Hematopoietic multipotent progenitor cell treated with erythropoietin and hydrocortisone succinate and interleukin-3 and kit ligand, for 15 days (in vitro differentiated cells): ENCODE measurements at places on chromosomes 1 and 21.

DNA sequence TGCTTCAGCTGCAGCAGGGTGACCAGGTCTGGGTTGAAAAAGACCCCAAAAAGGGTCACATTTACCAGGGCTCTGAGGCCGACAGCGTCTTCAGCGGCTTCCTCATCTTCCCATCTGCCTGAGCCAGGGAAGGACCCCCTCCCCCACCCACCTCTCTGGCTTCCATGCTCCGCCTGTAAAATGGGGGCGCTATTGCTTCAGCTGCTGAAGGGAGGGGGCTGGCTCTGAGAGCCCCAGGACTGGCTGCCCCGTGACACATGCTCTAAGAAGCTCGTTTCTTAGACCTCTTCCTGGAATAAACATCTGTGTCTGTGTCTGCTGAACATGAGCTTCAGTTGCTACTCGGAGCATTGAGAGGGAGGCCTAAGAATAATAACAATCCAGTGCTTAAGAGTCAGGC, 2.9 kb downstream of the C1QA start:
- no peak for DNase-seq

DNA sequence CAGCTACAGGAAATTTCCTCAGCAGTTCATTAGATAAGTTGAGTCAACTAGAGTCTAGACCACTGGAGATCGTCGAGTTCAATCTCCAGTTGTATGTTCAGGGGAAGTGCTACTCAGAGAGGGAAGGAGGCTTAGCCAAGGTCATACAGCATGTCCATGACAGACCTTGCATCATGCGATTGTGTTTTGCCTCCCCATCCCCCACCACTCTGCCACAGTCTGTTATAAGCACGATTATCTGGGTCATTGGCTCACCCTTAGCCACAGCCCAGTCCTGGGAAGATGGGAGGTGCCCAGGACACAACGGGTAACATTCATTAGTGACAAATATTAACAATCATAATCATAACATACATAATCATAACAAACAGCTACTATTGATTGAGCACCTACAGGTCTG, 18.9 kb upstream of the GRIK3 start:
- DNase-seq: no peak

GRCh38 chr21:46052703-46053651, 44.9 kb upstream of the COL6A2 start:
- DNase-seq: no peak

GRCh38 chr1:195053478-195053877, 1554.8 kb downstream of the KCNT2 start:
- no peak for DNase-seq

DNA sequence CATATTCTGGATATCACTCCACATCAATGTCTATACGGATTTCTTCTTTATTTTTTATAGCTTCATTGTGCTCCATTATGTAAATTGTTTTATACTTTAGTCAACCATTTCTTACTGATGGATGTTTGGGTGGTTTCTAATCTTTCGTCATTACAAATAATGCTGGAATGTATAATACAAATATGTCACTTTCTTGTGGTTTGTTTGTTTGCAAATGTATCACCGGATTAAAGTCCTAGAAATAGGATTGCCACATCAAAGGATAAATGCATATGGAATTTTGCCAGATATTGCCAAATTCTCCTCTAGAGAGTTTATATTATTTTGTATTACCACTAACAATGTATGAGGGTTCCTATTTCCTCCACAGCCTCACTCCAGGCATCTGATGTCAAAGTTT, 48.7 kb upstream of the PRDM2 start:
- DNase-seq: no peak

DNA sequence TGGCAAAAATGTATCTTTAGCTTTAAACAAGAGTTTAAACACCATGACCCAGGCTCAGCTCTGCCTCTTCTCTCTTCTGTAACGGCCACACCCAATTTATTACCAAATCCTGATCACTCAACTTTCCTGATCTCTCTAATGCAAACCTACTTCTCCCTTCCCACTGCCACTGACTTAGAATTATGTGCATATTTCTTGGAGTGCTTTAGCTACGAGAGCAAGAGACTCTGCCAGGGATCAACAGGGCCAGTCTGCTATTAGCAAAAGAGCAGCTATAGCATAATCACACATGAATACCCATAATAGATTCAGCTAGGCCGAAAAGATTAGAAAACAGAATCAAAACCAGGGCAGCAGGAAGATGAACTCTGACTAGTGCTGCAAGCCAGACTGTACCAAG, 215.5 kb downstream of the MRPL39 start:
- no peak for DNase-seq

DNA sequence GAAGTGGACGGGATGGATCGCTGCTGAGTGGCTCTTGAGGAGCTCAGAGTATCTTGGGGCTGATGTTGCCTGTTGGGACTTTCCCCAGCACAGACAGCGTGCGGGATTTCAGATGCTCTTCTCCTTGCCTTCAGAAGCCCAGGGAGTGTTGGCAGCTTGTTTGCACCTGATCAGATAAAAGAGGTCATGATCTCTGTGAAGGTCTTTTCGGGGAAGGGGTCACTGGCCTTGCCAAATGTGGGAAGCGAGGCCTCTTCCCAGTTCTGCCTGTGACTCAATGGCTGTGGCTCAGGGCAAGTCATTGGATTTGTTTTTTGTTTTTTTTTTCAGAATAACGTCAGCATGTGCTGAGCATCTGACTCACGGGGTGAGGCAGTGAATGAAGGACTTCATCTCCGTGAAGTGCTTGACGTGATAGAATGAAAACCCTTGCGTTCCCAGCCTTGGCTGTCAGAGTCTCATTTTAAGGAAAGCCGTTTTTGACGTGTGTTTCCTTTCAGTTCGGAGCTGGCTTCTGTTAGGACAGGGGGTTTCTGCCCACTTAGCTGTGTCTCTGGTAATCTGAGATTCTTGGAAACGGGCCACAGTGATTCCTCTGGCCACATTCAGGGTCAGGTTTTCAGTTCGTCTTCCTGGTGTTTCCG, 46.7 kb downstream of the GALNT2 start:
- DNase-seq: no peak

DNA sequence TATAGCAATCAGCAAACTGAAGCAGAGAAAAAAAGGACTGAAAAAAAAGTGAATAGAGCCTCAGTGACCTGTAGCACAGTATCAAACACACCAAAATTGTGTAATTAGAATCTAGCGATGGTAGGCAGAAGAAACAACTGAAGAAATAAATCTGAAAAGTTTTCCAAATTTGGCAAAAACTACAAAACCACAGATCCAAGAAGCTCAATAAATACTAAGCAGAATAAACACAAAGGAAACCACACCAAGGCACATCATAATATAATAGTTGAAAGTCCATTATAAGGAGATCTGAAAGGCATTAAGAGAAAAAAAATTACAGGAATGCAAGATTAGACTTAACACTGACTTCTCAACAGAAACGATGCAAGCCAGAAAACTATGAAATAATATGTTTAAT, 7.1 kb upstream of the IL12RB2 start:
- DNase-seq: no peak

- peak; percentile 55 for DNase-seq
Observed at GRCh38 chr1:9494936-9495758, 44.1 kb upstream of the SLC25A33 start.

- peak; percentile 68 for DNase-seq
Observed at GRCh38 chr1:212062832-212063438, 27.4 kb downstream of the DTL start.

DNA sequence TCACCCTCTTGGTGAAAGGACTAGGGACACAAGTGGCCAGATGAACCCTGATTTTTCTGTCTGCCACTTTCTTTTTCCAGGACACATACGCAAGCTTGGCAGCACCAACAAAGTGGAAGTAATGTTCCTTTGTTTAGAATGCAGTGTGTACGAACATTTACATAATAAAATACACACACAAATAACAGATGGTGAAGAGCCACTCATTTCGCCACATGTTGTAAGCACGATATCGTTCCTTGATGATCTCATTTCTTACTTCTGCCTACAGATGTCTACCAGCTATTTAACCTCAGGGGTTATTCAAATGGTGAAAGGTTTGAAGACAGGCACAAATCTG, 670.2 kb upstream of the CXADR start:
- DNase-seq: no peak

DNA sequence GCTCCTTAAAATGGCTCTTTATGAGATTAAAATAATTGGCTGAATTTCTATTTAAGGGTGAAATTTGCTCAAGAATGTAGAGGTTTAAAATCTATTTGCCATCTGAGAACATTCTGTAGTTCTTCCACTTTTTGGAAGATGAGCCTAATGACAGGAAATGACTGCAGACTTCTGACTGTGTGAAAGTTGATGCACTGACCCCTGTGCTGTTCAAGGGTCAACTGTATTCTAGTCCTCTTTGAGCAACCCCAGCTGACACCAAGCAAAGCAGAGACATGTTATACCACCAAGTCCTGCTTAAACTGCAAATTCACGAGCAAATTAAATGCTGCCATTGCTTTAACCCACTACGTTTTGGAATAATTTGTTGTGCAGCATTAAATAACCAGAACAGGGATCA, 26.6 kb downstream of the DDAH1 start:
- no peak for DNase-seq

- no peak for DNase-seq
Observed at GRCh38 chr1:191929383-191929782, 228.9 kb upstream of the RGS18 start.

GRCh38 chr21:36672737-36673136, 26.2 kb upstream of the SIM2 start:
- no peak for DNase-seq

GRCh38 chr1:51517361-51518032, 1.6 kb downstream of the EPS15 start:
- DNase-seq: no peak

GRCh38 chr1:172837816-172838679, 179.1 kb downstream of the FASLG start:
- no peak for DNase-seq

- DNase-seq: no peak
Observed at GRCh38 chr1:5447503-5447960, 544.7 kb downstream of the NPHP4 start.

DNA sequence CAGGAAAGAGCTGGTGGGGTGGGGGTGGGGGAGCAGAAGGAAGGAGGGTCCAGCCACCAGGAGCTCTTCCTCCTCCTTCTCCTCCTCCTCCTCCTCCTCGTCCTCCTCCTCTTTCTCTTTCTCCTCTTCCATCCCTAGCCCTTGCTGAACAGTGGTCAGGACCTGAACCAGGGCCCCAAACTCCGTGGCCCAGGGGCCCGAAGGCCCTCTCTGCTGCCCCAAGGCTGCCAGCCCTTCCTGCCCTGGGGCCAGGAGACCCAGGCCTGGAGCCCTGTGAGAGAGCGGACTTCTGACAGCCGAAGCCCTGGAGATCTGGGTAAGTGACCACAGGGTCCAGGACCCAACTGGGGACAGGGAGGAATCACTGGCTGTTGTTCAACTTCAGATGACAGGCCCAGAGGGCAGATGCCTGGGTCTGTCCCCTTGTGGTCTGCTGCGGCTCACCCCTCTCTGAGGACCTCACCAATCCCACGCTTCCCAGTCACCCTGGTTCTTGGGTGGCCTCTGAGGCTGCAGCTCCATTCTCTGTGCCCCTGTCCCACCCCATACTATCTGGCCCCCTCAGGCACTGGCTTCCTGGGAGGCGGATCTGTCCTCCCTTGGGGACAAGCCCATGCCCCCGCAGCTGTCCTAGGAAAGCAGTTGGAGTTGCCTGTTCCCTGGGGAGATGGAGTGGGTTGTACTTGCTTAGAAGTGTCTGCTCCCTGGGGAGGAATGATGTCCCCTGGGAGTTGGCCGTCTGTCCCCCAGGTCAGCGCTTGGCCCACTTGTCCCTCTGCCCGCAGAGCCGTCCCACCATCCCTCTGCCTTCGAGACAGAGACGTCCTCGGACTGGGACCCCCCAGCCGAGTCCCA, 51.8 kb downstream of the VWA5B1 start:
- DNase-seq: no peak

GRCh38 chr21:35529171-35529863, 480.2 kb upstream of the RUNX1 start:
- DNase-seq: peak; percentile 12

DNA sequence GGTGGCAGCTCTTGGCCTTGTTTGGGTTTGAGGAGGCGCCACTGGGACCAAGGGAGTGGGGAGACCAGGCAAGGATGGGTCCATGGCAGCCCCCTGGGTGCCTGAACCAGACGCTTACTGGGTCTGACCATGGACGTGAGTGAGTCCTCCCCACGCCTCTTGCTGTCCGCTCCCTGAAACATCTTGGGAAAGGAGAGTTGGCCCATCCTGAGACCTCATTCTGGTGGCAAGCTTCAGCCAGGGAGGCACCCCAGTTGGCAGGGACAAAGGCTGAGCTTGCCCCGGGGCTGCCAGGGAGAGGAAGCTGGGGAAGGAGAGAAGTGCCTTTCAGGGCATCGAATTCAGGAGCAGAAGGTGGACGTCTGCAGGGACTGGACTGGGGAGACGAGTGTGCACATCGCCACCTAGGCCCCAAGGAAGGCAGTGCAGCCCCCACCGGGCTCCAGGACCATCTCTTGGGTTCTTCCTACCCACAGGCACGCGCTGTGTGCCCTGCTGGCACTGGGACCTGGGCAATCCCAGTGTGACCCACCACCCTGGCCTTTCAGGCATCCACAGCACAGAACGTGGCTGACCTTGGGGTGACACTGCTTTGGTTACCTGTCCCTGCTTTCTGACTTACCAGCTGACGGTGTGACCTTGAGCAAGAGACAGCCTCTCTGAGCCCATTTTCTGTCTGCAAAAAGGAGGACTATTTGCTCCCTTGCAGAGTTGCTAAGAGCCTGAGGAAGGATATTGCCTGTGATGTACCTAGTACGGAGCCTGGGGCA, 132.9 kb upstream of the WNT4 start:
- DNase-seq: peak; percentile 6

DNA sequence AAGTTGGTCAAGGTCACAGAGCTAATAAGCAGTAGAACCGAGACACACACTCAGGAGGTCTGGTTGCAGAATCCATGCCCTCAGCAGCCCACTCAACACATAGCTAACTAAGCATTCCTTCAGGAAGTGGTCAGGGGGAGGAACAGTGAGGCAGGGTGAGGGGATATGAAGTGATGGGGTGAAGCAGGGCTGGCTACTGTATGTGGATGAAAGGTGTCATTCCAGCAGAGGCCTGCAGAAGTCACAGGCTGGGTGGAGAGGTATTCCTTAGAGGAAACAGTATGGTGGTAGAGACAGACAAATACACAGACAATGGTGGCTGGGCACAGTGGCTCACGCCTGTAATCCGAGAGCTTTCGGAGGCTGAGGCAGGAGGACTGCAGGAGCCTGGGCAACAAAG, 14.1 kb downstream of the TMCO4 start:
- DNase-seq: no peak

DNA sequence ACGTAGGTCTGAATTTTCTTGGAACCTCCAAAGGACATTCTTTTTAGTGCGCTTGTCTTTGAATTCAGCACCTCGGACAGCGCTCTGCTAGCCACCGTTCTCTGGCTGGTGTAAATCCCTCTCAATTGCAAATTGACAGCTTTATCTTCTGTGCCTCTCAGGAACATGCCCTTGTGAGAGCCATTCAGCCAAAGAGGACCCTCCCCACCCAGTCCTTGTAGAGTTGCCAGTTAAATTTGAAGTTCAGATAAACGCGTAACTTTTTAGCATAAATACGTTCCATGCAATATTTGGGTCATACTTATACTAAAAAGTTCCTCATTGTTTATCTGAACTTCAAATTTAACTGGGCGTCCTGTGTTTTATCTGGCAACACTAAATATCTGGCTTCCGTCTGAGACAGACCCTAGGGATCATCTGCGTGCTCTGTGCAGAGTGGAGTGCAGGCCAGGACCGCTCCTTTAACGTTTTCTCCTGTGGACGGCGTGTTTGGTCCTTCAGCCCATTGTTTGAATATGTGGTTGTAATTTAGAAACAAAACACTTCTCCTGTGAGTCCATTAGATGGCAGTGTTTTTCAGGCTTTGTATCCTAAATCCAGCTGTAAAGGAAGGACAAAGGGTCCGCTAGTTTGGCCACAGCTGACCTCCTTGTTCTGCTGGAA, 7.0 kb downstream of the KCNAB2 start:
- DNase-seq: peak; percentile 35

GRCh38 chr1:229645324-229645993, 19.4 kb downstream of the URB2 start:
- no peak for DNase-seq
